Metanephros (tissue), 2 donors: ENCODE measurements at places on chromosomes 6 and 20. TPM values are rescaled to one million over a fixed set of nuclear protein-coding genes. Genes with fewer than 3 reads are reported as not detected.

The RUNX2 gene
- 3.3 TPM for total RNA-seq

The SYCP2 gene
- total RNA-seq = 8.4 TPM

The C6orf132 gene
- 5.5 TPM for total RNA-seq

The TP53TG5 gene
- total RNA-seq = 0.12 TPM

The PLG gene
- 4.4 TPM for total RNA-seq

The CCN2 gene
- 183 TPM for total RNA-seq

The LINC00237 gene
- not detected for total RNA-seq

The TAGAP gene
- 3.3 TPM for total RNA-seq

The SOX4 gene
- total RNA-seq = 136 TPM

The SPATS1 gene
- total RNA-seq = not detected
